Right kidney (tissue), 9 donors: ENCODE measurements at places on chromosomes 13 and 19.

DNA sequence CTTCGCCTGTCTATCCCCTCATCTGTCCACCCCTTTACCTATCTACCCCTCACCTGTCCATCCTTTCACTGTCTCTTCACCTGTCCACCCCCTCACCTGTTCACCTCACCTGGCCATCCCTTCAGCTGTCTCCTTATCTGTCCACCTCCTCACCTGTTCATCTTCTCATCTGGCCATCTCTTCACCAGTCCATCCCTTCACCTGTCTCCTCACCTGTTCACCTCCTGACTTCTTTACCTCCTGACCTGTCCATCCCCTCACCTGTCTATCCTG lies 13.2 kb upstream of the KANK2 start:
- no peak for DNase-seq

DNA sequence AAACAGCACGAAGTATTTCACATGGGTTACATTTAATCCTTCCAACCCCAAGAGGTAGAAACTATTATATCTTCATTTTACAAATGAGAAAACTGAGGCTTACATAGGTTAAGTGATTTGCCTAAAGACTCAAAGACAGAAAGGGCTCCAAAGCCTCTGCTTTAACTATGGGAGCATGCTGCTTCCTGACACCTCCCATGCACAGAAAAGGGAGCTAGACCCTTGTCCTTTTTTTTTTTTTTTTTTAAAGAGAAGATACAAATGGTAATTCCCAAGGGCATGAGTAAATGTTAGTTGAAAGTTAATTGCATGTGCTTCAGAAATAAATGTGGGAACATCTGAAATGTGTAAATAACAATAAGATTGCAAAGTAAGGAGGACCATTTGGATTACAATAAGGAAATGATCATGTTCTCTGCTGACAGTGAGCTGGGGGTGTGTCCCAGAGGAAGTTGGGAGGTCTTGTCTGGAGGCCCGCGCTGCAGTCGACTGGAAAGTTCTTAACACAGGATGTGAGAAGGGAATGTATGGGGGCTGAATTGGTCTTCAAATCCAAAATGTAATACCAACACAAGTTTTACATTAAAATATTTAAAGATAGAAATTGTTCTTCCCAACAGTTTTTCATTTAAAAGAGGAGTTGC lies 500.3 kb downstream of the KLF12 start:
- no peak for DNase-seq

DNA sequence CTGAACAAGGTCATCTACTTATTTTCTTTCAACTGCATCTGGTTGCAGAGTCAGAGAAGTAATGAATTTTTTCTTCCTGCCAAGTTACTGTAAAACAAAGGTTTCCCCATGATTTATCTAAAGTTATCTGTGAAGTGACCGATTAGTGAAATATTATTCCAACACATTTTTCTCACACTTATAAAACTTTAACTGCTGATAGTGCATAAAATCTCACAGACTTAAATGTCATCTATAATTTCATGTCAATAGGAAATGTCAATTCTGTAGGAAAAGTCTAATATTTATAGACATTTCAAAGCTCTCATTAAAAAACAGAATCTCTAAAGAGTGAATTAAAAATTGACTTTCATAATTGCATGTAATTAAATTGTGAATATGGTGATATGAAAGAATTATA lies 397.2 kb downstream of the SLITRK1 start:
- DNase-seq, result no peak

DNA sequence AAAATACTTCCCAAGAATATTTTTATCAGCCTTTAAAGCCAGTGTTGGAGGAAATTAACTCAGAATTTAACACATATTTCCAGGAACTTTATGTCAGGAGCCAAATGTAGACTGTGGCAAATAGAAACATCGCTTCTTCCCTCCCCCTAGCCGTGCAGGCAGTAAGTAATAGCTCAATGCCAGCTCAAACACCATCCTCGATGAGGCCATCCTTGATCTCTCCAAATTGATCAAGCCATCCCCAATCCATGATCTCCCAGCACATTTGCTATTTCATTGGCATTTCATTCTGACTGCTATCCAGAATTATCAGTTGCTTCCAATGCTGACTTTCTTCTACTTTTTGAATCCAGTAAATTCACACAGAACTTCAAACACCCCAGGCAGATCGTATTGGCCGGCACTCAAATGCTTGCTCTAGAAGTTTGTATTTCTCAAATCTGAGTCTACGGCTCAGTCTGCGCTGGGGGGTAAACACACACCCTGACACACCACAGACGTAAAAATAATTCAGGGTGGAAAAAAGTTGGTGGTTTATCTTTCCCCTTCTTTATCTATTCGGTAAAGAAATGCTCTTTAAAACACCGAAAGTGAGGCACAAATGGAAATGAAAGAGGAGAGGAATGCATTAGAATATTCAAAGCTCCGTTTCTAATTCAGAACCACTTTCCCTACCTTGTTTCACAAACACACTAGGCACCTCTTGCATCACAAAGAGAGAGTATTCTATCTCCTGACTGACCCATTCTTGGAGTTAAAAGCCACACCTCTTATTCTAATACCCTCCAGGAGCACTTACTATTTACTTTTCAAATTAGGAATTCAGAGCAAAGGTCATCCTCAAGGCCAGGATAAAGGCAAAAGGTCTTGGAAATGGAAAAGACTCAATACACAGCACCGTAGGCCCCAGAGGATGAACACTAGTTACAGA lies 991 bp downstream of the OBI1 start:
- DNase-seq, result peak; percentile 14

- peak; percentile 81 for DNase-seq
Observed at GRCh38 chr19:2540646-2541454, 64.9 kb downstream of the GADD45B start.
